Activated CD8-positive, alpha-beta T cell treated with anti-CD3 and anti-CD28 coated beads for 36 hours (primary cell): ENCODE measurements at places on chromosomes 1 and 21.
A peak's percentile ranks its signal among the peaks of the same experiment; 100 is the strongest.

- no peak for DNase-seq
- no peaks in the 10 kb centered on the region for H3K27me3 ChIP-seq
- no peak overlapping the region for H3K27ac ChIP-seq
- peaks cover 18% of the 10 kb centered on the region for H3K4me1 ChIP-seq
- no peaks in the 10 kb centered on the region for H3K36me3 ChIP-seq
- no peak overlapping the region for H3K4me3 ChIP-seq
Observed at GRCh38 chr1:51627672-51628071, 10.8 kb downstream of the OSBPL9 start.

DNA sequence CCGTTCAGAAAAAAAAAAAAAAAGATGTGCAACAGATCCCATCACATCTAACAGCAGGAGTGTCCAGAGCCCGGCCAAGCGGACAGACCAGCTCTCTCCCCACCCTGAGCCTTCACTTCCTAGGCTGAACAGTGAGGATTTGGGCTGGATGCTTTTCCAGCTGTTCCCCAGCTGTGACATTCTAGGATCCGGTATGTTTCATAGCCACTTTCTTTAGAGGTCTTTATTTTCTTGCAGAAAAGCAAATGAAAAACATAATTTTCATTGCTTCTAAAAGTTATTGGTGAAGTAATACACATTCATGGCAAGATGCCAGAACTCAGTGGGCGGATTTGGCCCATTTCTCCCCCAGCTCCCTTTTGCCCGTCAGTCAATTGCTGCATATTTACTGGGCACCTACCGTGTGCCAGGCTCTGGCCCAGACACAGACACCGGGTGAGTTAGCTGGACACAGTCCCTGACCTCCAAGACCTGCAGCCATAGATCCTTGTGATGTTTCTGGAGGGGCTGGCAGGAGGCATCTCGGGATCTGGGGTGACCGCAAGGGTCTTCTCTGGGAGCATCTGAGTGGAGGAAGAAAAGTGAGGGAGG is 213.7 kb upstream of the VAMP3 start:
- H3K27me3 ChIP-seq, result peaks cover 6% of the 10 kb centered on the region
- no peak overlapping the region for H3K27ac ChIP-seq
- no peaks in the 10 kb centered on the region for H3K36me3 ChIP-seq
- H3K4me3 ChIP-seq, result no peak overlapping the region

DNA sequence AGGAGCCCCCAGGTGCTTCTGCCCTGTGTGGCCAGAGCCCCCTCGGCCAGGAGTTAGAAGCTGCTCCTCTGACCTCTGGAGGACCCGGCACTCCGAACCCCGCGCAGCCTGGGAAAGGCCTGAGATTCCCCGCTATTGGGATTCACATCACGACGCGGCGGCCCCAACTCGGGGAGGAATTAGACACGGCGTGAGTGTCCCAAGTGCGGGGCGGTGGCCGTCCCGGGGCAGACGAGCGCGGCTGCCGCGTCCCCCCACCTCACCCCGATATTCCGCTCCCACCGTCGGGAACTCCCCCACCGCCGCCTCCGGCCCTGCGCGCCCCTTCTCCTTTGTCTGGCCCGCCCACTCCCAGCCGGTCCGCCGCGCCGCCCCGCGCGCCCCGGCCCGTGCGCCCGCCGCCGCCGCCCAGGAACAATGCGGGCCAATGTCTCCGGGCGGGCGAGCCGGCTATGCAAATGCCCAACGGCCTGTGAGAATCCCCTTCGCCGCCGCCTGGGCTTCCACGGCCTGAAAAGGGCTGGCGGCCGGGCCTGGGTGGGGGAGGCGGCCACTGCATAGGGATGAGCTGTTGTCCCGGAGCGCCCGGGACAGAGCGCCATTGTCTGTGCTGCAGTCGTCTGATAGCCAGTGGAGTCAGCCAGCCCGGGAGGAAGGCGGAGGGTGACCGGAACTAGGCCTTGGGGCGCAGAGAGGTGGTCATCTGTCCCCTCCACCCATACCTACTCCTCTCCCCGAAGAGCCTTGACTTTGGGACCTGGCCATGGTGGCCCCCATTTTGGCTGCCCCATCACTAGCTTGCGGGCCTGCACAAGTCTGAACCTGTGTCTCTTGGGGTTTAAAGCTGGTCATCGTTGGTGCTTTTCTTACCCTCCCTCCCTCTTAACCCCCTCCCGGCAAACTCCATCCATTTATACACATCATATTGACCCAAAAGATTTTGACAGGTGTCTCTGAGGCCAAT is 19.4 kb downstream of the RHBG start:
- H3K27ac ChIP-seq, result no peak overlapping the region
- peaks cover 4% of the 10 kb centered on the region for H3K4me1 ChIP-seq
- H3K4me3 ChIP-seq, result no peak overlapping the region
- H3K27me3 ChIP-seq, result peaks cover 37% of the 10 kb centered on the region

- peaks cover 15% of the 10 kb centered on the region for H3K27me3 ChIP-seq
- no peak overlapping the region for H3K4me3 ChIP-seq
- no peaks in the 10 kb centered on the region for H3K4me1 ChIP-seq
- H3K36me3 ChIP-seq, result no peaks in the 10 kb centered on the region
- no peak overlapping the region for H3K27ac ChIP-seq
Observed at GRCh38 chr1:75632350-75632949, 21.5 kb upstream of the SLC44A5 start.

- no peak for DNase-seq
- no peak overlapping the region for H3K27ac ChIP-seq
- H3K4me3 ChIP-seq, result no peak overlapping the region
Observed at GRCh38 chr1:160307118-160307791, 22.3 kb upstream of the PEX19 start.

DNA sequence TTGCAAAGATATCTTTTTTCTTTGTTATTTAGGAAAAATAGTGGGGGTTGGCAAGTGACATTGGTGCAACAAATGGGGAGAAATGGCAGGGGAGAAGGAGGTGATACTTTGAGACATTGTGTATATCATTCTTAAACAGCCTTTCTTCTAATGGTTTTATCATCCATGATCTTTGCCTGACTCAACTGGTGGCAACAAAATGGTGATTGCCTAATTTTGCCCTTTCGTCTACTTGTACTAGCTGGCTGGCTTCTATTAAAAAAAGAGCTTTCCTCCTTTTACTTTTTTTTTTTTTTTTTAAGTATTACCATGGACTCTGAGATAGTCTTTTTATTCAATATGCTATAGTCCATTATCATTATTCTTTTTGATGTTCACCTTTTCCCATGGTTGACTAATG is 27.7 kb downstream of the DESI2 start:
- no peaks in the 10 kb centered on the region for H3K27me3 ChIP-seq
- no peak for DNase-seq
- no peak overlapping the region for H3K27ac ChIP-seq

DNA sequence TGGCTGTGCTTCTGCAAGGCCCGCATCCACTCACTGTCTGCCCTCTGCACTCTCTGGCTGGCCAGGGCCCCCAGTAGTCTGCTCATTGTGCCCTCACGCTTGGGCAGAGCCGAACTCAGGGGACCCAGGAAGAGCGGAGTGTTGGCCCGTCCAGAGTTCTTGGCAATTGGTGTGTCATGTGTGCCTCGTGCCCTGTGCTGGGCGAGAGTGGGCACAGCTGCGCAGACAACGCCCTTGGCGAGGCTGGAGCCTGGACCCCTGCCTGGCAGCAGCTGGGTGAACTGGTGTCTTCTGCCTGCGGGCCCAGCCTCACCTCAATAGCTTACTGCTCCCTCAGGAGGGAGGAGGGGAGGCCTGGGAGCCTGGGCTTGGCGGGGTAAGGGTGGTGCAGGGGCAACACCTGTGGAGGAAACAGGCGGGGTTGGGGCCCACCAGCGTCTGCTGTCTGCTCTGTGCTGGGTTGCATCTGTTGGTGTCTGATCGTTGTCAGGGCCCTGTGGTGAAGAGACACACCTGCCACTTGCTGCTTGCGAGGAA is 2.1 kb downstream of the GUK1 start:
- peak overlapping the region; percentile 99 for H3K27ac ChIP-seq
- no peaks in the 10 kb centered on the region for H3K27me3 ChIP-seq
- peaks cover 35% of the 10 kb centered on the region for H3K36me3 ChIP-seq
- peak; percentile 33 for DNase-seq
- peak overlapping the region; percentile 99 for H3K4me3 ChIP-seq
- peaks cover 31% of the 10 kb centered on the region for H3K4me1 ChIP-seq

- peaks cover 14% of the 10 kb centered on the region for H3K4me1 ChIP-seq
- no peaks in the 10 kb centered on the region for H3K27me3 ChIP-seq
- no peak for DNase-seq
- H3K36me3 ChIP-seq, result peaks cover 76% of the 10 kb centered on the region
- no peak overlapping the region for H3K27ac ChIP-seq
Observed at GRCh38 chr1:89051955-89052312, 13.1 kb downstream of the GBP1 start.

- no peak overlapping the region for H3K27ac ChIP-seq
- DNase-seq, result no peak
- peaks cover 2% of the 10 kb centered on the region for H3K27me3 ChIP-seq
- no peaks in the 10 kb centered on the region for H3K36me3 ChIP-seq
- H3K4me3 ChIP-seq, result no peak overlapping the region
Observed at GRCh38 chr1:16145662-16146278, 10.1 kb downstream of the EPHA2 start.

DNA sequence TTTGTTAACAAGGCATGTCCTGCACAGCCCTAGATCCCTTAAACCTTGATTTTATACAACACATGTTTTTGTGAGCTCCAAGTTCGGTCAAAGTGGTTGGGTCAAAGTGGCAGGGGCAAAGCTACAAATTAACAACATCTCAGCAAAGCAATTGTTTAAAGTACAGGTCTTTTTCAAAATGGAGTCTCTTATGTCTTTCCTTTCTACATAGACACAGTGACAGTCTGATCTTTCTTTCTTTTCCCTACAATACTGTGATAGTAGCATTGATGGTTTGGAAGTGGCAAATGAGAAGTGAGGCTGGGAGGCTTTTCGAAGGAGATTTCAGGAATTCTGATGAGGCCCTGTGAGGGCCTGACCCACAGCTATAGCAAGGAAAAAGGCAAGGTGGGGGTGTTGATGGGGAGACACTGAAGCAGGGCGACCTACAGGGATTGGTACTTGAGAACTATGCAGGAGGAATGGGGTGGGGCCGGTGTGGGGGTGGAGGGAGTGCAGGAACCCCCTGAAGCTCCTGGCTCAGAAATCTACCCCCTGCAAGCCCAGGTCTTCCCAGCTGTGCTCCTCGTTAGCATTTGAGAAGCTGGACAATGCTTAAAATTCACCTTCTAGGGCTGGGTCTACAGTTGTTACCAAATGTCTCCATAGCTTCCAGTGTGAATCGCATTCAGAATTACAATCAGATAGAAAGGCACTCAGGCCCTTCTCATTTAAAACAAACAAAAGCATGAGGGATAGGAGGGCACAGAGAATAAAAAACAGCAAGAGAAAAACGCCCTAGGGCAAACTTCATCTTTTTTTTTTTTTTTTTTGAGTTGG is 102.6 kb upstream of the PPM1J start:
- peaks cover 4% of the 10 kb centered on the region for H3K27me3 ChIP-seq
- H3K36me3 ChIP-seq, result no peaks in the 10 kb centered on the region
- no peak overlapping the region for H3K27ac ChIP-seq

DNA sequence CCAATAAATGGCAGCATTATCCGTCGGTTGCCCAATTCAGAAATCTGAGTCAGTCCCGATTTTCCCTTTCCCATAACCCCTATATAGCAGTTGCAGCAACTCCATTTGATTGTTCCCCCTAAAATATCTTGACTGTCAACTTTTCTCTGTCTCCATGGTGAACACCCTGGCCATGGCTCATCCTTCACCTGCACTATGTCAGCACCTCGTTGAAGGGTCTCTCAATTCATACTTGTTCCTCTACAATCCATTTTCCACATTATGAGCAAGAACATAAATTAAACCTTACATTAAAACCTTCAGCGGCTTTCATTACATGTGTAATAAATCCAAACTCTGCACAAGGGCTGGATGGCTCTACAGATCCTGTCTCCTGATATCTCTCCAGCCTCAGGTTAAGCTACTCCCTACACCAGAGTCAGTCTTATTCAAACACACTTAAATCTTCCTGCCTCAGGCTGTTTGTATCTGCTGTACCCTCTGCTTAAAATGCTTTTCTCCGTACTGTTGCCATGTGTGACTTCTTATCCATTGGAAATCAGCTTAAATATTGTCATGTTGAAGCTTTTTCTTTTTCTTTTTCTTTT is 87.3 kb downstream of the BACH1 start:
- H3K4me3 ChIP-seq, result no peak overlapping the region
- DNase-seq, result no peak
- H3K27ac ChIP-seq, result no peak overlapping the region

- no peak overlapping the region for H3K27ac ChIP-seq
- H3K36me3 ChIP-seq, result no peaks in the 10 kb centered on the region
Observed at GRCh38 chr1:161733526-161733925, 12.2 kb downstream of the FCRLB start.
